Dermis microvascular lymphatic vessel endothelial cell (primary cell): ENCODE measurements at places on chromosomes 12 and 14. TPM values are rescaled to one million over a fixed set of nuclear protein-coding genes. Genes with fewer than 3 reads are reported as not detected.

- no peak for DNase-seq
Measured at GRCh38 chr12:52821826-52822660, 8.1 kb upstream of the KRT4 start.

DNA sequence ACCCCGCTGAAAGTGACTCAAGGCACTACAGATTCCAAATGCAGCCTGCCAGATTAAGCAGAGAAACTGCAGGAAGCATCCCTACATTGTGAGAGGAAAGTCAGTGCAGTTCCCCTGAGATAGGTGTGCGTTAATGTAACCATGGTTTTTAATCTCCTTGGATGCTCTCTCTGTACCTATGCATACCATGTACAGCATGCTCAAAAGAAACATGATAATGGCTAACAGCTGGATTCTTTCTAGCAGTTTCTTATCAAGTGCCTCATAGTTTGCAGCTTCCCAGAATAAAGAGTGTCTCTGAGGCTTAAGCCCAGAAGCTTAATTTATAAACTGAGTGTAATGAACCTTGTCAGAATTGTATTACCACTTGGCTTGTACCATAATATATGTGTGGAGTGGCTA is 17.1 kb upstream of the MDM1 start:
- no peak for DNase-seq

- no peak for DNase-seq
Measured at GRCh38 chr12:25705261-25705660, 152.2 kb upstream of the LMNTD1 start.

GRCh38 chr14:62081012-62081612 is 318.9 kb downstream of the SNAPC1 start:
- no peak for DNase-seq

Gene TAS2R10
- total RNA-seq = 0.13 and 0.51 TPM in 2 replicates
